ENCODE measurements at places on chromosomes 5 and 9. TPM values are rescaled to one million over a fixed set of nuclear protein-coding genes. Genes with fewer than 3 reads are reported as not detected.
A peak's percentile ranks its signal among the peaks of the same experiment; 100 is the strongest.

DNA sequence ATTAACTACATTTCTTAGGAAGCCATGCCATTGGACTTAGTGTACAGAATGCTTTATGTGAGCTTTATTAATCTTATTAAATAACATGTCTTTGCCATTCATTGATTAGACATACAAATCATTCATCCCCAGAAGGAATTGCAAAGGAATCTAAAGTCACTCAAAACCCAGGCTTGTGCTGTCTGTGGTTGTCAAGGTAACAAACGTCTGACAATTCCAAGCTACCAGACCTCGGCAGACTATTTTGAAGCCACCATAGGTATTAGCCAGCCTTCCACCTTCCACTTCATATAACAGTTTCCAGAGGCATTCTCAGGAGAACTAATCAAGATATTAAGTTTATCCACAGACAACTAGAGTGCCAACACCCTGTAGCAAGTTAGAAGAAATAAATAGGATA lies 135.2 kb upstream of the TUSC1 start:
- DNase-seq: no peak

DNA sequence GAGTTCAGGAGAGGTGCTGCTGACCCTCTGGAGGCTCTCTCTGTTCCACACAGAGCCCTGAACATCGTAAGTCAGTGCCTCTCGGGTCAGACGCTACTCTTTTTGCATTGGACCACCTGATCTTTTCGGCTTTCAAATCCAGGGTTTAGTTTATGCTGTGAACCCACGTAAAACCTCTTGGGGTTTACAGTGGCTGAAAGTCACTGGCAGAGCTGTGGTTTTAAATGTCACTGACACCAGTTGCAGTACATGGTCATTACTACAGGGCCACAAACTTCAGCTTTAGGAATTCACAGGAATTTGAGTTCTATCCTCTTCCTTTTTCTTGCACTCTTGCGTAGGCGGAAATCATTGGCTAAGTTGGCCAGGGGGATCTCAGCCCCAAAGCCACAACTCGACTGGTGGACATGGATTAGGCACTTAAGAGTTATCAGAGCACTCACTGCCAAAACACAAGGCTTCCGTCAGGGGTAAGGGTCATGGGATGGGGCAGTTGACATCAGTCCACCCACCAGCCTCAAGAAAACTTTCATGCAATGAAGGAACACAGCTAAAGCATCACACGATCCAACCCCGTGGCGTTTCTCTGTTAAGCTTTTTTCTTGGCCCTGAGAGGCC lies 76.9 kb downstream of the SFXN1 start:
- DNase-seq: no peak

DNA sequence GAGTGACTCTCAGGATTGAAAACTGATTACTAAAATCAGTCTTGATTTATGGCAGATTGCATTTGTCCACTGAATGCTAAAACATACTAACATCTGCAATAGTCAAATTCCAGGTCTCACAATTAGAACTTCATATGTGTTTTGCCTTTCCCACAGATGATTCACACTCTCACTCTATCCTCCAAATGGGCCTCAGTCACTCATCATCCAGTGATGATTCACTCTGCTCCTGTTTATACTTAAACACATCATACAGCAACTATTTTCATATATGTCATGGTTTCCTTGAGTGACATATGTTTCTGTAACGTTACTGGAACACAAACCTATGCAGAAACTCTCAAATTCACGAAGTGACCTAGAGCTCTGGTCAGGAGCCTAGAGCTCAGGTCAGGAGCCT lies 512.9 kb downstream of the HINT1 start:
- peak; percentile 61 for DNase-seq

DNA sequence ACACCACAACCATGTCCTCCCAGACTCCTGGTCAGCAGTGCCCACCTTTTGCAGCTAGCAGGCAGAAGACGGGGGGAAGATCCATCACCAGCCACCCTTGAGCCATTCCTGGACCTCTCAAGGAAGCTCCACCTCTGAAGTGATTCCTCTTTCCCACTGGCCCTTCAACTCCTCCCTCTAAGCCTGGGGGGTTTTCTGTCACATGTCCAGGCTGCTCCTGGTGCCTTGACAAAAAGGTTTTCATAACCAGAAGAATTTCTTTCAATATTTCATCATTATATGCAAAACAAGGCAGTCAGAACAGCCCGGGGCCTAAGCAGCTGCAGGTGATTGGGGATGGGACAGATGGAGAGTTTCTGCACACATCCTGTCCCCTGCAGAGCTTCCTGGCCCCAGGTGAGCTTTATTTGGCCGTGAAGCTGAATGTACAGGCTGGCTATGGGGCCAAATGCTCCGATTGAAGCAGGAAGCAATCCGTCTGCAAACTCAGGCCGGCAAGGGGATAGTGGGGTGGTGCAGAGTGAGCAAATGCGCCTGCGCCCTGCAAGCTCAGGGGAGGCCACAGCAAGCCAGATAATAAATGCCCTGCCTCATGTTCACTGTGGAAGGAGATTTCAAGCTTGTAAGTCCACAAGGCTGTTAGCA lies 173.5 kb downstream of the C5orf15 start:
- DNase-seq: no peak

DNA sequence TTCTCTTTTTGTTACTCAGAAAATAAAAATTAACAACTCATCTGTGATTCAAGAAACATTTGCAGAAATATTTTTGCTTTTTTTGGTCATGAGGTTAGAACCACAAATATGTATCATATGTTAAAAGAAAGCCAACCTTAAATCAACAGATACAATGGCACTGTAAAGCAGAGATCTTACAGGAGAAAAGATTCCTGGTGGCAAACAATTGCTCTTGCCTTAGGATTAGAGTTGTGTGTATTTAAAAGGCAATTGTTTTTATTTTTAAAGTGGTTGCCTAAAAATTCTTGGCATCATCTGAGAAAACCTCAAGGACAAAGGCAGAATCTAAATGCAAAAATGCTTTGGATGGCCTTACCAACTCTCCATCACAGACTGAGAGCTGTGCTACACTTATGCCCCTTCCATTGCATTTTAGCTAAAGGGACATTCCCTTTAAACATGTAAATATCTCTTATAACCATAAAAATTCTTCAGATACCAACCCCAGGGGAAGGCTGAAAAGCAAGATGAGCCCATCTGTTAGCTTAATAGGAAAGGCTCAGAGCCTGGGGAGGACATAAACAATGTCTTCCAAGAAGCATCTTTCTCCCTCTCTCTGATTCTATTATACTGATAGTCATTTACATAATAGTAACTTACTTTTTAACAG lies 100.4 kb downstream of the FAM114A2 start:
- DNase-seq: no peak

DNA sequence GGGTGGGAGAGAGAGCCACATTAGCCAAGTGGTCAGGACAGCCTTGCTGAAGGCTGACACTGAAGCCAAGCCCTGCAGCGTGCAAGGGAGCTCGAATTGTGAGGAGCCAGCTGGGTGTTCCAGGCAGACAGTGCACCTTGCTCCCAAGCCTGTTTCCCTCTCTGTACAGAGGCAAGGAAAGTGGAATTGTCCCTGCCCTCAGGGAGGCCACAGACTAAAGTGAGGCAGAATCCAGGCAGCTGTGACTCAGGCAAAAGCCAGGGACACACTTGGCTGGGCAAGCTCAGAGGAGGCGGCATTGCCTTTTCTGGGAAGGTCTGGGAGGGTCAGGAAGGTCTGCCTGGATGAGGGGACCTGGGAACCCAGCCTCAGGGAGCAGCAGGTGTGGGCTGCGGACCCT lies 50.2 kb upstream of the LMX1B start:
- no peak for DNase-seq

GRCh38 chr9:124218438-124218982 lies 39.2 kb upstream of the NEK6 start:
- DNase-seq: no peak

- no peak for DNase-seq
These were observed 18.9 kb downstream of the MUSK start for GRCh38 chr9:110687497-110687896.

- DNase-seq: no peak
These were observed 38.0 kb downstream of the CDO1 start for GRCh38 chr5:115778417-115778816.

- no peak for DNase-seq
These were observed 113.0 kb downstream of the ADAMTS2 start for GRCh38 chr5:179232091-179232735.

MELK gene
- 34.1 TPM for total RNA-seq

DNA sequence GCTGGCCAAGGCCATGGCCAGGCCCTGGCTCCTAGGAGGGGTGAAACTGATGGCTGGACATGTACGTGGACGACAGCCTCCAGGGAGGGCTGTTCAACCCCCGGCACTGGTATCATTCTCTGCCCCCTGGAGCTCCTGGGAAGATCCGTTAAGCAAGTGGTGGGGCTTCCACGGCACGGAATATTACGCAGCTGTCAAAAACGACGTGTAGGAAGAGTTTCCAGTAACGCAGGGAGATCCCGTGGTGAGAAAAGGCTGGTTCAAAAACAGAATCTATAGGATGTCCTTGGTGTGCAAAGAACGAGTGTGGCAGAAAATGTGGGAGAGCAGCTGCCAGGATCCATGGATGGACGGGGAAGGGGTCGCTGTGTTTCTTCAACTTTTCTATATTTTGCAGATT lies 36.3 kb upstream of the TMEM250 start:
- no peak for DNase-seq

ADAMTS2 gene
- total RNA-seq: not detected

DNA sequence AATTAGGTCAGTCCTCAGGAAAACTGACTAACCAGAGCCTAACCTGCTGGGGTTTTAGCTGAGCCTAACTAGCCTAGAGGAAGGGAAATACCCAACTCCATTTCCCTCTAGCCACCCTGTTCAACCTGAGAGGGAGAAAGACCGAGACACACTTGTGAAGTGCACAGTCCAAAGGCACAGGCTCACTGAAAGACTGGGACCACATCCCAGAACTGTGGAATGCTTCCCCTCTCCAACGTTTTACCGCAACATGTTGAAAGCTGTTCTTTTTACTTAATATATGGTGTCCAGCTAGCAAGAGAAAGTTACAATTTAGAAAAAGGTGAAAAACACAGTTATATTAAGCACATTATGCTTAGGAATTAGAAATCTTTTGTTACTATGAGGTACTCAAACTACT lies 76.8 kb upstream of the SIMC1 start:
- no peak for DNase-seq

- DNase-seq: no peak
These were observed 31.5 kb upstream of the NCS1 start for GRCh38 chr9:130140706-130141105.

DNA sequence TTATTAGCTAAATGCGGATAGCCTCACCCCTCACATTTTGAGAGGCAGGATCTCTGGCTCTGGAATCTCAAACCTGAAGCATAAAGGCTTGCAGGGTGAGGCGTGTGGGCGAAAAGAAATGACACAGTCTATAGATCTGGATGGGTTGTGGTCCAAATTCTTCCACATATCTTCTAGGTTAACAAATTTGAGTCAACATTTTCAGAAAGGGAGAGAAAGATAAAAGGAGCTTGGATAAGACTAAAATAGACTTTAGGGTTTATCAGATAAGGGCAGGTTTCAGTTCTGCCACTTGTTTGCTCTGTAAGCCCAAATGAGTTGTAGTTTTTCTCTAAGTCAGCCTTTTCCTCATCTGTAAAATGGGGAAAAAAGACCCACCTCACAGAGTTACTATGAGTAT lies 220.9 kb downstream of the TRIM32 start:
- DNase-seq: no peak

- no peak for DNase-seq
These were observed 14.5 kb upstream of the WNK2 start for GRCh38 chr9:93169444-93169843.

CYLC2 gene
- not detected for total RNA-seq

PGM5 gene
- not detected for total RNA-seq

DNA sequence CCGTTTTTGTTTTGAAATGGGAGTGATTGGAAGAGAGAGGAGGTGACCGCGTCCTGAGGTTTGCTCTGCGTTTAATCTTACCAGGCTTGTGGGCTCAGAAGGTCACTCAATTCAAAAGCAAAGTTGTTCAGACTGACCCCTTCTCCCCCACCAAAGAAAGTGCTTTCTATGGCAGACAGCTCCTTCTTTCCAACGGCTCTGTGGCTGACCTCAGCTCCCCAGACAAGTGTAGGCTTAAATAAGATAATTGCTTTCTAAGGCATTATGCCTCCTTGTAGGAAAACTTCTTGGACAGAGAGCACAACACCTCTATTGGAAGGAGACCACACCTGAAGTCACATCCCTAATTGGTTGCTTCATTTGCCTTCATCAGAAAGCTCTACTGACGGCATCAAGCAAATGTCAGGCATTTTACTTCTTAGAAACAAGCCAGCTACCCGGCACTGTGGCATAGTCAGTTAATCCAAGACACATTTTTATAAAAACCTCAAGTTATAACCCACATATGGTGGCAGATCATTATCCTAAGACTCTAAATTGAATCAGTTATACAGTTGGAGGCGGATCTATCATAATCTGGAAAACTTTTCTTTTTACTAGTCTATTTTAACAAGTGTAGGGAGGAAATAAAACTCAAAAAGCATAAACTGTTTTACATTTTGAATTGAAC lies 94.9 kb downstream of the TMEM174 start:
- no peak for DNase-seq

Measured in NCI-H460 (cell line).